ENCODE measurements at places on chromosomes 1 and 21. TPM values are rescaled to one million over a fixed set of nuclear protein-coding genes. Genes with fewer than 3 reads are reported as not detected.

PIK3R3 gene
- 26.9 TPM for total RNA-seq

GUK1 gene
- 143 TPM for total RNA-seq

TSPEAR gene
- 0.51 TPM for total RNA-seq

MINDY1 gene
- 41.6 TPM for total RNA-seq

CYP4Z1 gene
- 0.86 TPM for total RNA-seq

CDC7 gene
- 0.89 TPM for total RNA-seq

DNA sequence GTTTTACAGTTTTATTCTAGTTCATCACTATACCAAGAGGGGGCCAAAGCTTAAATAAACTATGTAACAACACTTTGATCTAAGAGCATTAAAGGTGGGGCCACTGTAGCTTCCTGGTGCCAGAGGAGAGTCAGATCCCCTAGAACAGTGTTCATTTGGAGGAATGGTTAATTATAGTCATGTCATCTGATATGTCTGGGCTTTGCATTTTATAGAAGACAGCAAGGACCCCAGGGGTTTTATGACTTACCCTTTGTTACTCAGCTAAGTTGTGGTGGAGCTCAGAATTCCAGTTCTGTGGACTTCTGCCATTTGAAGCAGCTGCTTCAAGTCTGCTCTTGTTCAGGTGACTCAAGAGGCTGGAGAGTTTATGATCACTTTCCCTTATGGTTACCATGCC lies 16.7 kb downstream of the KDM4A start:
- DNase-seq, result no peak

GRCh38 chr1:27400963-27401341 lies 8.5 kb downstream of the GPR3 start:
- no peak for DNase-seq

DNA sequence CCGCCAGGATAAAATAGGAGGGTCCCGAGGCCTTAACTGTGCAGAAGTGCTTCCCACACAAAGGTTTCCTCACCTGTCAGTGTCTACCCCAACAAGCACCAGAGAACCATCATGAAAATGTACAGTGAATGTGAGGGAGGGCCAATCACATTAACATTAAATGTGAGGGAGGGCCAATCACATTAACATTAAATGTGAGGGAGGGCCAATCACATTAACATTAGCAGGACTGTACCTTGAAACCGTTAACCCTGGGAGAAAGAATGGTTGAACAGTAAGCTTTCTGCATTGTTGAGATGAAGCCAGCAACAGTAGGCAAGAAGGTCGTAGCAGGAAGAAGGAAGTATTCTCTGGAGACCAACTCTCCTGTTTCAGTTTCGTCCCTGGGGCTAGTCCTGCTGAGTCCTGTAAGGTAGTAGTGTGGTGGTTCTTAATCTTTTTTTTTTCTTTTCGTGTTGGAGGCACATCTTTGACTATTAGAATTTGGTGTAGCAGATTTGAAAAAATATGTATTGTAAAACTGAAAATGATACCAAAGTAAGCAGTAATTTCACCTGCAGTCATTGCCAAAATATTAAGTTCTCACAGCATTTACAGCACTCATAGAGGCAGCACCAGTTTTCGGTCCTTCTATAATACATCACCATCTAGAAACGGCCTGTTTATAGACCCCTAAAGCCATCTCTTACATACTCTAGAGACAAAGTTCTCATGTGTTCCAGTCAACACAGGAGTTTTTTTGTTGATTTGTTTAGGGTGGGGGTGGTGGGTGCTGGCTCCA lies 98.6 kb upstream of the PPP2R5A start:
- DNase-seq, result no peak

- peak; percentile 61 for DNase-seq
Measured at GRCh38 chr1:43573066-43573800, 42.5 kb downstream of the PTPRF start.

DNA sequence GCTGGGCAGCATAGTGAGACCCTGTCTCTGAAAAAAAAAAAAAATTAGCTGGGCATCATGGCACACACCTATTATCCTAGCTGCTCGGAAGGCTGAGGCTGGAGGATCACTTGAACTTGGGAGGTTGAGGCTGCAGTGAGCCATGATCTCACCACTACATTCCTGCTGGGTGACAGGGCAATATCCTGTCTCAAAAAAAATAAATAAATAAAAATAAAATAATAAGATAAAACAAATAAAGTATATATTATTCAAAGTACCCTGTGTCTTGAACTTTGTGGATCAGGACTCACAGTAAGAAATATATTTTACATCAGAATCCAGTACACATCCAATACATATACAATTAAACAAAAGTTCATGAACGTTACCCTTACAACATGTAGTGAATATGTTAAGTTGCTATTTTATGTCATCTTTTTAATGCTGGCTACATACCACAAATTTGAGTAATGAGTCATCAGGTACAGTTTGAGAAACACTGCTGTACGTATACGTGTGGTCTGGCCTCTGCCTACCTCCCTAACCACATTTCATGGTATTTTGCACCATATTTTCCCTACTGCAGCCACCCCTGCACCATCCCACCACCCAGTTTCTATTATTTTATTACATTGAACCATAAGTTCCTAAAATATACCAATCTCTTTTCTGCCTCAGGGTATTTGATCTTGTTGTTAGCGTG lies 4.4 kb downstream of the NME7 start:
- no peak for DNase-seq

DNA sequence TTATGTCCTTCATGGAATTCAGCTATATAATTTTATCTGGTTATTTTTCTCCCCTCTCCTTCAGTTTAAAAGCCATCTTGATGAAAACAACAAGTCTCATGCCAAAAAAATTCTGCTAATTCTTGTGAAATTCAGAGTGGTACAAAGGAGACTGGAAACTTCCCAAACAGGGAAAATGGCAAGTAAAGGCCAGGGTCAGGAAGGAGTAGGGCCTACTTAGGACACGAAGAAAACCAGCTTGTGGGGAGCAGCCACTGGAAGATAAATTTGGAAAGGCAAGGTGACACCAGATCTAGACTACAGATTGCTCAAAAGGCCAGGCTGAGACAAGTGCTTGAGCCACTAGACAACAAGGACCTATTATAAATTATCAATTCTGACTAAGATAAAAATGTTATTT lies 6.4 kb downstream of the TSTD1 start:
- no peak for DNase-seq

- no peak for DNase-seq
Measured at GRCh38 chr1:156217871-156218270, 5.1 kb downstream of the PMF1 start.

- DNase-seq, result no peak
Measured at GRCh38 chr1:41239988-41240610, 2.0 kb downstream of the SCMH1 start.

All from Right ventricle myocardium superior (tissue), 1 donor.